Cardiac septum (tissue), 1 donor: ENCODE measurements at places on chromosomes 7 and 10.

DNA sequence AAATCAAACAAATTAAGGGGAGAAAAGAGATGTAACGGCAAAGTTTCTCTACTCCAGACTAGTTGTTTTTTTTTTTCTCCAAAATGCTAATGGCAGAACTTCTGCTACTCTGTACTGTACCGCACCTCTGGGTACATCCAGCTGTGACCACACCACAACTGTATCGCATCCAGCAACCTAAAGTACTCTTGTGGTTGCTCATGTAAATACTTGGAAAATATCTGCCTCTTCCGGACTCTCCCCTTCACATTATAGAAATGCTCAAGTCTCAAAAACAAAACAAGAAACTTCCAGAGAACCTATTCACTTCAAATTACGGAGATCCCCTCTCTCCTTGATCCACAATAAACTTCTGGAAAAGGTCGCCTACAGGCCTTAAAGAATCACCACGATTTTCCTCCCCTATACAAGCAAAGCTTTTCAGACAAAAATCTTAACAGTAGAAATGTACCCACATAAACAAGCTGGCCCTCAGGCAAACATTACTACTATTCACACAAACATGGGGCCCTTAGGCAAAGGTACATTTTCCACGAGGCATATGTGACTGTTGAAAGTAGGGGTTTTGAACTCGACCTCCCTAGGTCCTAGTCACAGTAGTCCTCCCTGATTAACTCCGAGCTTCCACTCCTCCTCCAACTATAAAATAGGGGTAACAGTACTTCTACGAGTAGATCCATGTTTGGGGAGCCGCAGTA, 222.9 kb upstream of the MKLN1 start:
- DNase-seq = no peak

DNA sequence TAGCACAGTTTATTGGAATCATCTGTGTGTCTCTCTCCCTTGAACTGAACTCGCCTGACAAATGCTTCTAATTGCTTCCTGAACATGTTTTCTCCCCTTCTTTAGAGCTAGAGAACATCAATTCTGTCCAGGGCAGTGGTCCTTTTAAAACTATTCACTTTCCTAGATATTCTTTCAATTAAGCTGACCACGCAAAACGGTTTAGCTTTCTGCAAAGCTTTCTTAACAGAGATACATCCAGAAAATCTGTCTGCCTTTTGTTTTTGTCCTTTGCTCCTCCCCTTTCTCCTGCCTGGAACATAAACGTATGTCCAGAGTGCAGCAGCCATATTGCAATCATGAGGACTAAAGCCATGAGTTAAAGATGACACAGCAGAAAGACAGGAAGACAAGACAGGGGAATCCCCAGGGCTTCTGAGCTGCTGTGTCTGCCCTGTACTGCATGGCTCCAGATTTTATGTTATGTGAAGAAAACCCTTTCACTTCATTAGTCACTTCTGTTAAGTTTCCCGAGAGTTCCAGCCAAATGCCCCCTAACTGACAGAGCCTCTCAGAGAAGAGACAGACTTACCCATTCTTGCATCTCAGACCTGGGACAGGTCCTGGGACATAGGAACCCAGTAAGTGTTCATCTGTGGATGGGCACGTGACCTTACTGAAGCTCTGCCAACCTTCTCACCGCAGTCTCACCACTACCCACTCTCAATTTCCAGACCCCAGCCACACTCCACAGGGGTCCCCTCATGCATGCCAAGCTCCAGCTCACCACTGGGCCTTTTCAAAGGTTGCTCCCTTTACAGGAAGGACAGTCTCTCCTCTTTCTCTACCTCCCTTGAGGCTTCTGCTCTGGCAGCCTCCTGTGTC, 35.0 kb upstream of the CPXM2 start:
- peak; percentile 72 for DNase-seq

GRCh38 chr7:5406957-5407945, 16.4 kb downstream of the TNRC18 start:
- no peak for DNase-seq

- DNase-seq = no peak
These were observed 16.8 kb downstream of the HK1 start for GRCh38 chr10:69295027-69295636.

DNA sequence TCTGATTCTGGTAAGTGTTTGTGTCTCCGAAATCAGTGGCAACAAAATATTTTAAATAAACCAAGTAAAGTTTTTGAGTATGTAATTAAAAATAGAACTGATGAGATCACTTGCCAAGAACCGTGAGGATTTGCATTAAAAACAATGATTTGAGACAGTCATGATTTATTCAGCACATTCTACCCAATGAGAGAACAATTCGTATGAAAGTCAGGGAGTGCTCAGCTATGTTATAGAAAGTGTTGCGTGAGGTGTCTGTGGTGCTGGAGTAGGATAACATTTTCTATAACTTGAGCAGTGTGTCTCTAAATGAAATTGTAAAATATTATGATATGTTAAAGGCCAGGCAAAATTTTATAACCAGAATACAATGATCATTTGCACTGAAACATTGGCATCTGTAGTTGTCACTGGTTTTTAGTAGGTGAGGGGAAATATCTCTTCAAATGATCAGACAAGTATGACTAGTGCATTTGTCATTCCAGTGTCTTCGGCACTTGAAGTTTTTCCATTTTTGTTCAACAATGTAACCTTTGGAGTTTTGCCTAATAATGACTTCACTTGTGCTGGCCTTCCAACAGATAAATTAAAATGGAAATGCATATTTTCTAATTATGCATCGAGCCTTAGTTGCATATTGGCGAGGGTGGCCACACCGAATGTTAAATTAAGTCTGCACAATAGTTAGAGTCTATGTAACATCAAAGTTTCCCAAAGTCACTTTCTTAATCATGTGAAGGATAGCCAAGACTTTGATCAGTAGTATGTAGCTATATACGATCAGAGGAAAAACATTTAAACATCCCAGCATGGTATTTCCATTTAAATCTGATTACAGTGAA, 335.9 kb downstream of the GFRA1 start:
- no peak for DNase-seq

- no peak for DNase-seq
These were observed 289.4 kb downstream of the EXOC4 start for GRCh38 chr7:133542209-133542780.

GRCh38 chr7:47405921-47406800, 175.8 kb downstream of the TNS3 start:
- DNase-seq = peak; percentile 74

DNA sequence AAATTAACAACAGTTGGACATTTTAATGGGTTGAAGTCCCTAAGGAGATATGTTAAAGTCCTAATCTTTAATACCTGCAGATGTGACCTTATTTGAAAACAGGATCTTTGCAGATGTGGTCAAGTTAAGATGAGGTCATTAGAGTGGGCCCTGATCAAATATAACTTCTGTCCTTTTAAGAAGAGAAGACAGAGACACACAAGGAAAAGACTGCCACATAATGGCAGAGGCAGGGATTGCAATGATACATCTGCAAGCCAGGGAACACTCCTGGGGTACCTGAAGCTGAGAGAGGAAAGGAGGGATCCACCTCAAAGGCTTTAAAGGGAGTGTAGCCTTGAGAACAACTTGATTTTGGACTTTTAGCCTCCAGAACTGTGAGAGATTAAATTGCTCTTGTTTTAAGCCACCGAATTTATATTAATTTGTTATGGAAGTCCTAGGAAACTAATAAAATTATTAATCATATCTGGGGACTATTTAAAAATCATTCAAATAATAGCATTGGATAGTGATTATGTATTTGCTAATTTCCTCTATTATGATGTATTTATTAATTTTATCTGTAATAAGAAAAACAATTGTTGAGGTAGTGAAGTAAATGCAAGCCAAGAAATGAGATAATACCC, 700.0 kb upstream of the PCDH15 start:
- DNase-seq = no peak

- peak; percentile 63 for DNase-seq
These were observed 29.5 kb downstream of the ZNF775 start for GRCh38 chr7:150408393-150409299.

- DNase-seq = no peak
These were observed 12.8 kb downstream of the LBX1 start for GRCh38 chr10:101216207-101217043.

GRCh38 chr10:132607961-132608495, 70.4 kb downstream of the INPP5A start:
- no peak for DNase-seq
